Naive B cell (primary cell): ENCODE measurements at places on chromosomes 5 and 9.

DNA sequence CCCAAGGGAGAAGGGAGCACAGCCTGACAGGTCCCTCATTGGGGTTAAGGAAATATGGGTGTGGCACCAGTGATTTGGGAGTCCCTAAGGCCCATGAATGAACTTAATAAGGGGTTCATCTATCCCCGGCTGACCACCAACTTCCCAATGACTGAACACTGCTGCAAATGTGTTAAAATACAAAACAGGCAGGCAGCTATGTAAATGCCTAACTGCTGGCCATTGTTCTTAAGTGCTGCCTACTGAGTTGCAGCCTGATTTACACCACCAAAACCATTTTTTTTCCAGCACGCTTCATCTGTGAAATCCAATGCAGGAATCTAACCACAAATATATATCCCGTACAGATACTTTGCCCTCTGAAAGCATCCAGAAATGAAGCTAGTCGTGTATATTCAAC, 478.5 kb downstream of the PTPRD start:
- DNase-seq: no peak

- DNase-seq: peak; percentile 11
Observed at GRCh38 chr5:181221105-181221791, 1.8 kb upstream of the TRIM41 start.

- DNase-seq: no peak
Observed at GRCh38 chr5:111224561-111225345, 569 bp downstream of the CAMK4 start.

DNA sequence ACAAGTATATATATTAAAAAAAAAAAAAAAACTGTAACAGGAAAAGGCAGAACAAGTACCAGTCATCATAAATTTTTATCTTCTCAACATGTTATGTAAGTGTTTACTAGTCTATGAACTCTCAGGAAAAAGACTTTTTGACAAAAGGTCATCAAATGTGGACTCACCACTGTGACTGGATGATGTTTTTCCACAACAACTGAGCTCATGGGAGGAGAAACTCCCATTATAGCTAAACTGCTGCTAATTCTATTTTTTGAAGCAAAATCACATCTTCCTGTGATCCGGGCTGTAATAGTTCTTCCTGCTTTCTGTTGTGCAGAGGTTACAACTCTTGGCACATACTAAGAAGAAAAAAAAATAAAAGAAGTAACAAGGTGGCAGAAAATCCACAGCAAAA, 39.6 kb downstream of the POC5 start:
- DNase-seq: no peak

DNA sequence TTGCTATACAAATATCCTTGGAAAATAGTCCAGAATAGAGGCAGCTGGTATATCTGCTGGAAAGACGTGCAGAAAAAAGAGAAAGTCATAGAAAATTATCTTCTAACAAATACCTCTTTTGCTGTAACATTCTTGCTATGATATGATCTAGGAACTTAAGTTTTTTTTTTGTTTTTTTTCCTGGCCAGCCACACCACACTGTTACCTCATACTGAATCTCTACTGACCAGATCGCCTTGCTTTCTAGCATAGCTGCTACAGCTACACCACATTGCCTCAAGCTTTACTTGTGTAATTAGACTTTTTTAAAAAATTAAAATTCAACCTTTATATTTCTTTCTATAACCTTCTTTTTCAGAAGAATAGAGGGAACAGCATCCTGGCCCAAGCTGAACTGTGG, 142.2 kb upstream of the PRLR start:
- no peak for DNase-seq

- no peak for DNase-seq
Observed at GRCh38 chr5:55671975-55672374, 40.1 kb downstream of the SLC38A9 start.

DNA sequence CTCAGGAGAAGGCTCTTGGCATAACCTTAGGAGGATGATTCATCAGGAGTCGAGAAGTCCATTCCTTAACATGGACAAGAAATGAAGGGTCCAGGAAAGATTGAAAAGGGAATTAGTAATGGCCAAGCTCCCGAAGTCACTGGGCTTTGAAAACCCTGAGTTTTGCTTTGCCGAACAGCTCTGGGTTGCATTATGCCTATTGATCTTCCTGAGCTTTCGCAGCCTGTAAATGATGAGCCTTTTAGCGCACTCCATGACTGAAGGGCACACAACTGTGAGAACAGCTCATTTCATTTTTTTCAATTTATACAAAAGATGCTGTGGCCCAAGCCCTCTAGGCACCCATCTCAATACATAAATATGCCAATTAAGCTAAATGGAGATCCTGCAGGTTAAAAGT, 25.0 kb upstream of the PUM3 start:
- no peak for DNase-seq

- no peak for DNase-seq
Observed at GRCh38 chr9:137423514-137424291, 510 bp downstream of the NOXA1 start.

- no peak for DNase-seq
Observed at GRCh38 chr9:22111176-22111953, 102.3 kb upstream of the CDKN2B start.

GRCh38 chr9:7273575-7273974, 515.8 kb downstream of the KDM4C start:
- DNase-seq: no peak

DNA sequence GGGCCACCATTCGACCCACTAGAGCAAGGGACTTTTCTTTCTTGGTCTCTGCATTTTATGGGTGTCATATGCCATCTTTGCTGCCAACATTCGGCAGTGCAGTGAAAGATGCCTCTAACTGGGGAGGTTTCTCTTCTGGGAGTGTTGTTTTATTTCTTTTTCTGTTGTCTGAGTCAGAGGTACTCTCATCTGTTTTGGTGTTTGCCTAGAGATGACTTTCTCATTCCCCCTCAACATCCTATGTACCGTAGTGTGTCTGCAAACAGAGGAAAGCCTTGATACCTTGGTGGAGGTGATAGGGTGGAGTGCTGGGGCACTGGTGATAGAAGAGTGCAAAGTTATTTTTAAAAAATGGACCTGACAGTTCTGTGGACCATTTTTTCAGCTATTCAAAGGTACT, 182.1 kb downstream of the ARHGAP26 start:
- DNase-seq: no peak

- DNase-seq: no peak
Observed at GRCh38 chr5:157877821-157878220, 18.9 kb upstream of the CLINT1 start.

GRCh38 chr5:137730336-137730735, 5.6 kb downstream of the KLHL3 start:
- no peak for DNase-seq

DNA sequence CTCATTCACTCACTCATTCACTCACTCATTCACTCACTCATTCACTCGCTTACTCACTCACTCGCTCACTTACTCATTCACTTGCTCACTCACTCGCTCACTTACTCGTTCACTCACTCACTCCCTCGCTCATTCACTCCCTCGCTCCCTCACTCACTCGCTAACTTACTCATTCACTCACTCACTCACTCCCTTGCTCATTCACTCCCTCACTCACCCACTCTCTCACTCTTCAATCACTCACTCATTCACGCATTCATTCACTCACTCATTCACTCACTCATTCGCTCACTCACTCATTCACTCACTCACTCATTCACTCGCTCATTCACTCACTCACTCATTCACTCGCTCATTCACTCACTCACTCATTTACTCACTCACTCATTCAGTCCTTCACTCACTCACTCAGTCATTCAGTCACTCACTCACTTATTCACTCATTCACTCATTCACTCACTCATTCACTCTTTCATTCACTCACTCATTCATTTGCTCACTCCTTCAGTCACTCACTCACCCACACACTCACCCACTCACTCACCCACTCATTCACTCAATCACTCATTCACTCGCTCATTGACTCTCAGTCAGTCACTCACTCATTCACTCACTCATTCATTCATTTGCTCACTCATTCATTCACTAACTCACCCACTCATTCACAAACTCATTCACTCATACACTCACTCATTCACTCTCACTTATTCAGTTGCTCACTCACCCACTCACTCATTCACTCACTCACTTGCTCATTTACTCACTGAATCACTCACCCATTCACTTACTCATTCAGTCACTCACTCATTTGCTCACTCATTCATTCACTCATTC, 36.0 kb upstream of the NOTCH1 start:
- no peak for DNase-seq

GRCh38 chr9:12274577-12274976, 418.6 kb upstream of the TYRP1 start:
- DNase-seq: no peak

DNA sequence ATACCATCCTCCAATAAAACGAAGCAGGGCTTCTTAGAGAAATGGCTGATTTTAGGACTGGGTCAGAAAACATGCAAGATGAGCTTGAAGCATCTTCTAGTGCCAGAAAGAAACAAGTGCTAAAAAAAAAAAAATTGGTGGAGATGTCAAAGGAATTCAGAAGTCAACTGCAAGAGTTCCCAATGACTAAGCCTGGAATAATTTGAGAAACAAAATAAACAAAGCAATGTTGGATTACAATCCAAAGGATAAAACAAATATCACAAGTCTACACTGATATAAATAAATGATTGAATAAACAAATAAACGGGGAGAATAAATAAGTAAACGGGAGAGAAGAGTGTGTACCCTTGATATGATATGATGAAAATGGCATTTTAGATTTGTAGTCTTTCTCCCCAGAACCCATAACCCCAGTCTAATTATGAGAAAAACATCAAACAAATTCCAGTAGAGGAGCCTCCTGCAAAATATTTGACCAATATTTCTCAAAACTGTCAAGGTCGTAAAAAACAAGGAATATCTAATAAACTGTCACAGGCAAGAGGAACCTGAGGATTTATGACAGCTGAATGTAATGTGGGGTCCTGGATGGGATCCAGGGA, 63.5 kb upstream of the CCL21 start:
- no peak for DNase-seq

- no peak for DNase-seq
Observed at GRCh38 chr9:78892182-78892581, 595.3 kb downstream of the PSAT1 start.

GRCh38 chr9:81680006-81680405, 9.3 kb downstream of the TLE1 start:
- no peak for DNase-seq

DNA sequence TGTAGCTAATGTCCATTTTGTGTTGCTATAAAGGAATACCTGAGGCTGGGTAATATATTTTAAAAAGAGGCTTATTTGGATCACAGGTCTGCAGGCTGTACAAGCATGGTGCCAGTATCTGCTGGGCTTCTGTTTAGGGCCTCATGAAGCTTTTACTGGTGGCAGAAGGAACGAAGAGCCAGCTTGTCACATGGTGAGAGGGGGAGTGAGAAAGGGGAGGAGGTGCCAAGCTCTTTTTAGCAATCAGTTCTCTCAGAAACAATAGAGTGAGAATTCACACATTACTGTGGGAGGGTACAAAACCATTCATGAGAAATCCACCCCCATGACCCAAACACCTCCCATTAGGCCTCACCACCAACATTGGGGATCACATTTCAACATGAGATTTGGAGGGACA, 340.9 kb downstream of the RASEF start:
- no peak for DNase-seq

GRCh38 chr5:106451998-106452397, 1218.7 kb downstream of the EFNA5 start:
- no peak for DNase-seq

DNA sequence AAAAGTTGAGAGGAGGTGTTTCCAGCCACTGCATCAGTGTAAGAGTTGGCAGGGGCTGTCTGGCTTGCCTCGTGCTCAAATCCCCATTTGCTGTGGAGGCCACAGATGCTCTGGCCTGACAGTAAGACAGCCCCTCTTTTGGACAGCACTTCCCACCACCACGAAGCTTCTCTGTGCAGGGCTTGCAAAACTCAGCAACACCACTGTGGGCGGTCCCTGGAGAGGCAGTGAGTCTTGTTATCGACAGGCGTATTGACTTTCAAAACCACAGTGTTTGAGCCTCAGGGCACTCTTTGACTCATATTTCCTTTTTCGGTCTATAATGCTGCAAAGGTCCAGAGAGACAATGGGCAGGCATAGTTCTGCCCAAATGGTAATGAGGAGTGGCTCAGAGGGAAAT, 539.5 kb downstream of the EBF1 start:
- peak; percentile 10 for DNase-seq

GRCh38 chr9:121326130-121326838, 43.8 kb downstream of the STOM start:
- no peak for DNase-seq

DNA sequence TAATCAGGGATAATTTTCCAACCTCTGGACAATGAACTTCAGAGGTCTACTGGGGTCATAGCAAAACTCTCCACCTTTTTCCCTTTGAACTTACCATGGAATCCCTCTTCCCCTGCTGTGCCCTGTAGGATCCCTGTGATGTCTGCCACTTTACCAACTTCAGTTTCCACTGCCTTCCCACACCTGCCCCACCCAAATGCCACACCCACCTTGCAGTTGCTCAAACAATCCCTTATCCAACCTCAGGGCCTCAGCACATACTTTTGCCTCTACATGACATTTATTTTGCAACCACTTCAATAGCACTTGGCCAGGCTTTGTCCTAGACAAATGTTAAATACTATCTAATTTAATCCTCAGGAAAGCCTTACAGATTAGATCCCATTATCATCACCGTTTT, 463.7 kb upstream of the WWC1 start:
- DNase-seq: no peak

DNA sequence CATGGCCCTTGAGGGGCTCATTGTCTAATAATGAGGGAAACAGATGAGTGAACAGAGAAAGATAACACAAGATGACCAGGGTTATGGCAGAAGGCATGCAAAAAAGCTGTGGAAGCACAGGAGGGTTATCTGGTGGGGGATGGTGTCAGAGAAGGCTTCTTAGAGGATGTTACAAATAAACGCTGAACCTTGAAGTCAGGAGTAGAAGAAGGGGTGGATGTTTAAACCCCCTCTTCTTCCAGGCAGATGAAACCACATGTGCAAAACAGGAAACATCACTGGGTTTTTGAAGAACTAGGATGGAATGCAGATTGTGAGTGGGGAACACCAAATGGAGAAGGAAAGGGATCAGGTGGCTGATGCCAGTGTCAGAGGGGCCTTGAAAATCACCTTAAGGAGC, 41.8 kb upstream of the NR5A1 start:
- DNase-seq: no peak

GRCh38 chr5:144465441-144465840, 294.8 kb downstream of the KCTD16 start:
- no peak for DNase-seq

- DNase-seq: no peak
Observed at GRCh38 chr9:136171801-136172411, 33.0 kb downstream of the LHX3 start.

DNA sequence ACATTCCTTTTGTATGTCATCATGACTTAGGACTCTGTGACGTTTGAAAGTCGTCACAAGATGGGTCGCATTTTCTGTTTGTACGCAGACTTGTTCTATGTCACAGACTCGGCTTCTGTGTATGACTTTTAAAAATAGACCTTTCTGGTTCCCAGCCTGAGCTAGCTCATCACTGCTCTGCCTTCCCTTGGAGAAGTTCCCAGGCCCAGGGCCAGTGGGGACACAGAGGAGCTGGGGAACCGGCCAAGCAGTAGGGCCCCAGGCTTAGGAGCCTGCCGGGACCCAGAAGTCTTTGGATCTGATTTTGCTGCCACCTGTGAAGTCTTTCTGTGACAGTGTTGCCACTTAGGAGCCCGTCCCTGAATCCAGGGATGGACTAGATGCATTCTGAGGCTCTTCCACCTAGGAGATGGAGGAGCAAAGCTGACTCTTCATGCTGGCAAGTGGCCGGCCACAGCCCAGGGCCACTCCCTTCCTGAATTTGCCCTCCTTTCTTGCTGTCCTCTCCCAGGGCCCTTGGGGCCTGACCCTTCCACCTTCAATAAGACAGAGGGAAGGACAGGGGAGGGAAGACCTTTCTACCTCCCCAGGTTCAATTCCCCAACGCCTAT, 18.1 kb upstream of the UBE2QL1 start:
- DNase-seq: no peak
